Stimulated activated naive CD4-positive, alpha-beta T cell (primary cell): ENCODE measurements at places on chromosomes 4 and X.

DNA sequence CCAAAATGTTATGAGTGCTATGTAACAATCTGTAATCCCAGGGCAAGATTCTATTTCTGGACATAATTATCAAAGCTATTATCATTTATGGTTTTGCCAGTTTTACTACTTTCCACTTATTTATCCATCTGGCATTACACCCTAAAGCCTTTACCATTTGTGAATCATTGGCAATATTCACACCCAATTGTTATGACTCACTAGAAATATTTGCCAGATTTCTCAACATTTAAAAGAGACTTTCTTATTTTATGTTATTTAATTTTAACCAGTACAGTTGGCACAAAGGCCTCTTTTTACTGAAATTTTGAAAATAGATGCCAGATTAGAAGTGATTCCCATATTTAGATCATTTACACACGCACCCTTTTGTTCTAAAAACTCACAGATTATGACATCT is 242.7 kb upstream of the WDFY3 start:
- no peak for DNase-seq

DNA sequence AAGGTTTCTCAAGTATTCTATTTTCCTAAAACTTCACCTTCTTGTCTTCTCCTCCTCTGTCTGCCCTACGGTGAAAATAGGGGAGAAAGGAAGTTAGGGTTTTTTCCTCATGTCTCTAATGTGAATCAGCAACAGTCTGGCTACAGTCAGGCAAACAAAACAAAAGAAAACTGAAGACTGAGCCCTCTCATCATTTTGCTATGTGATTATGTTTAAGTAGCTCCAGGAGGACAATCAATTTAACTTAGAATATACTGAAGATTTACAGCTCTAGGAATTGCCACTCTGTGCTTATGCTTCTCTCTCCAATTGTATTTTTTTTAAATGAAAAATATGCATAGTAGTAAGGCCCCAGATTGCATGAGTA is 316.2 kb downstream of the GPAT3 start:
- DNase-seq: no peak

DNA sequence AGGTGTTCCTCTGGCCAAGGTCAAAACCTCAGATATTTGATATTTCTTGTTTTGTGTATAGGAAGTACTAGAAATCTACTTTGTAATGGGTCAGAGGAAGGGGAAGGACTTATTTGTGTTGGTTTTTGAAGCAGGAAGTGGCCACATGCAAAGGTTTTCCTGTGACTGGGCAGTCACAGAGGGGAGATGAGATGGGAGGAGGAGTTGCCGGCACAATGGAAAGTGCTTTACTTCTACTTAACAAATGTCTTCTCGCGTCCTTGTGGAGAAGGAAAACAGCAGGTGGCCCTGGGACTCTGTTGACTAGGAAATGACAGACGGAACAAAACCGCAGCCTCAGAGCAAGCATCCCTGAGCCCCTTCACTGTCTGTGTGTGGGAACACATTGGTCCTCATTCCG is 46.6 kb downstream of the SHROOM2 start:
- no peak for DNase-seq

DNA sequence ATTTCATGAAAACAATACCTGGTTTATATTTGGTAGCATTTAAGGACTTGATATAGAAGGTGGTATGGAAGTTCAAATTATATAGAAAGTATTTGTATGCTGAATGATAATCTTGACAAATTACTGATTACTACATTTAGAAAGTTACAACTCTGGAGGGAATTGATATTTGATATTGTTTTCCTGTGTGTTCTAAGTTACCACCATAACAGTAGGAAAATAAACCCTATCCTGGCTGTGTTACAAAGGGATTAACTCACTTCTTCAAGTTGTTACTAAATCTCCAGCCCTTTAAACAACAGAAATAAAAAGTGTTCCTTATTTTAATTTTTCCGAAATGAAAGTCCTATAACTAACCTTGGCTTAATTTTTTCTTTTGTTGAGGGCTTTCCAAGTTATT is 36.6 kb downstream of the FHL1 start:
- DNase-seq: no peak

DNA sequence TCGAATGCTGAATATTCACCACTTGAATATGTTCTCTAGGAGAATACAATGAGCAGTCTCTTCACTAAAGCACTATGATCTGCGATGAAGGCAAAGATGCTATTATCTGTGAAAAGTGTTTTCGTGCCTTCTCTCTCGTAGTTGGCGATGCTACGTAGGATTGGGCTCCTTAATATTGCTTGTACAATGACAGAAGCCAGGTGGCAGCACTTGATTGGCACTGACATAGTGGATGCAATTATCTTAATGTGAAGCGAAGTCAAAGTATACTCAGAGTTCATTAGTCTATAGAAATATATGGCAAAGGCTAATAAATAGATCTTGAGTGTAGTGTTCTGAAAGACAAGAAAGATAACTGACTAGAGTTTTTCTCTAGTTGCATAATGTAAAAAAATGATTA is 1135.7 kb upstream of the AGA start:
- DNase-seq: no peak

DNA sequence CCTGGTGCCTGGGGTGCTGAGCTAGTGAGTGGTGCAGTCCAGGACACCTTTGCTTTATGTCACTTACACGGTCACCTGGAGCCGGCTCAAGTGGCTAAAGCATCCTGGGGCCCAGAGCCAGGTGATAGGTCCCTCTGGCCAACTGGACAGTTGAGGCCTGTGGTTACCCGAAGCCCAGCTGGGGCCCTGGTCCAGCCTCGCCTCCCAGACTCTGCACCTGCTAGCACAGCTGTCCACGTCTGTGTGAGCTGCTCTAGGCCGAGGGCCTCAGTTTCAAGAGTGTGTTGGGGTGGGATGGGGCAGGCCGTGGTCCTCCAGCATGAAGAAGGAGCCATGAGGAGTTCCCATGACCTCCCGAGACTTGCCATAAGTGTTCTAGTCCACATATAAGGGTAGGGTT is 7.7 kb upstream of the ADD1 start:
- DNase-seq: no peak

DNA sequence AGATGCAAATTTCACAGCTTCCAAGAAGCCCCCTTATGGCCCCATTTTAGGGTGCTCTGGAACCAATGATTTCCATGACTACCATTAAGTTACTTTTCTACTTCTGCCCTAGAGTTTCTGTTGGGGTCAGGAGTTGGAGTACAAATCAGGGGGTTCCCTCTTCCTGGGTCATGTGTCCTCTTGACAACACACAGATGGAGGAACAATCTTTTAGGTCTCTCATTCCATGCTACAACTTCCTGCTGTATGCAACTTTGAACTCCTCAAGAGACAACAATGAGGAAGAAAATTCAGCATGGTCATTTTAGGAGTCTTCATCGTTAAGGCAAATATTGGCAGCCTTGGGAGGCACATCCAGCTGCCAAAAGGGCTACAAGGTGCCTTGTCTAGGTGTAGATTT is 79.7 kb downstream of the SEL1L3 start:
- no peak for DNase-seq

DNA sequence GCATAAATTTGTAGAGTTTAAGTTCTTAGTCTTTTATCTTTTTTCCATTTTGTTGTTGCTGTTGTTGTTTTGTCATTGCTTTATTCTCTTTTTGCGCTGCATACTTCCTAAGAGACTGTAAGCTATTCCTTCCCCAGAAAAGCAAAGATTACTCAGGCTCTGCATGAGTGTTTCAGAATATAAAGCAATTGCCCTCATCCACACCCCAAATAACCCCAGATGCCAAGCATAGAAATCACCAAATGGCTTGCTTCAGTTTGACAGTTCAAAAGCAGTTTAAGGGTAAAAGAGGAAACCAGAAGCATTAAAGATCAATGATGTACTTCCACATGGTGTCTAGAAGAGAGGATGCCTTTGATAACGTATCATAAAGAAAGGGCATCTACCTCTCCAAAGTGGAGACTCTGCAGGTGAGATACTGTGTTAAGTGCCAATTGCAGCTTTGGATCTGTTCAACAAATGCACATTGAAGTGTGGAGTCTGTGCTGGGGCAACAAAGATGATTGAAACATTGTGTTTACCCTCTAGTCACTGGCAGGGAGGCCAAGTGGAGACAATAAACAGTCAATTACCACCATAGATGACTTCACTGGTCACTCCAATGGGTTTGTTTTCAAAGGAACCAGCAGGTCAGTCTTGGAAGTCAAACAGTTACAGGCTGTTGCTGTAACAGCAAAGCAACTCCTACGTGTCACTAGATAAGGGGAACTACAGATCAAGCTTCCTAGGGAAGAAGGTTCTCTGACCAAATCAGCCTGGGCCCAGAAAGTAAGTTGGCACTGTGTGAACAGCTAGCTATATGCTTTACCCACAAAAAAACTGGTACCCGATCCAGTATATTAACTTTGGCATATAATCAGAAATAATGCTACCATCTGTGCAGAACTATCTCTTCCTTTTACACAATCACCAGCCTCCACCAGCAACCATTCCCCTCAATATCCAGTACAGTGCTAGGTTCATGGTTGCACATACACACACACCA is 40.6 kb upstream of the IL21 start:
- DNase-seq: peak; percentile 11

DNA sequence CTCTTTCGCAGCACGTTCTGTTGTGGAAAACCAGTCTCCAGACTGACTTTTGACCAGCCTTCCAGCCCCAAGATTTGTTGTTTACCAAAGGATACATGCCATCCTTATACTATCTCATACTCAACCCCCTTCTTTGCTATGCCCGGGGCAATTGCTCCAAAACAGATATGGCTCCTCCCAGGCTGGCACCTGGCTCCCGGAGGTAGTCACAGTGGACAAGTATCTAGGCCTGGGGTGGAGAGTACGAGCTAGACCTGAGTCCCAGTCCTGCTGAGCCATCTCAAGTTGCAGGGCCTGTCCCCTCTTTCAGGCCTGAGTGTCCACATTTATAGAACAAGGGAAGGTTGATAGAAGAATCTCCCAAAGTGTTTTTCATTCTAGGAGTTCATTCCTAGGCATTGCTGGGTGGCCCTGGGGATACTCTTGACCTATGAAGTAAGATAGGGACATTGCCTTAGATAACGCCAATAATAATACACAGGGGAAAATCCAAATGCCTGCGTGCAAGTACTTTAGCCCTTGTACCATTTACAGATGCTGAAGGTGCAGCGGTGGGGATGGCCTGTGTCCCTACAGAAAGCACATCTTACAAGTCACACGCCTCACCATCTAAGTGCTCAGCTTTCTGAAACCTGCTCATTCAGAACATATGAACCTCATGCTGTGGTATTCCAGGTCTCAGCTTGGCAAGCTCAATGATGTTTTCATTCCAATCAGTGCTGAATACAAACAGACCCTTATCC is 136.7 kb upstream of the MAMLD1 start:
- no peak for DNase-seq

DNA sequence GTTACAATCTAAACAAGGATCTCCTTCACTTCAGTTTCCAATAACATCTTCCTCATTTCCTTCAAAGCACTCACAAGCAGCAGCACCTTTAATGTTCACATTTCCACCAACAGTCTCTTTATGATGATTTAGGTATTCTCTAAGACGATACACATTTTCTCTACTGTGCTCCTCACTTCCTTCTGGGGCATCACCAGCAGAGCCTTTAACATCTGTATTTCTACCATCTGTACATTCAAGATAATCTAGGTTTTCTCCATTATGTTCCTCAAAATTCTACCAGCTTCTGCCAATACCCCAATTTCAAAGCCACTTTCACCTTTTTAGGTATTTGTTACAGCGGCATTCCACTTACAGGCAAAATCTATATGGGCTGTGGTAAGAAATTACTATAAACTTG is 80.6 kb downstream of the FBXW7 start:
- no peak for DNase-seq

GRCh38 chr4:11198516-11199305 is 230.0 kb downstream of the HS3ST1 start:
- DNase-seq: no peak

- DNase-seq: no peak
Measured at GRCh38 chrX:80879916-80880315, 70.2 kb upstream of the BRWD3 start.

DNA sequence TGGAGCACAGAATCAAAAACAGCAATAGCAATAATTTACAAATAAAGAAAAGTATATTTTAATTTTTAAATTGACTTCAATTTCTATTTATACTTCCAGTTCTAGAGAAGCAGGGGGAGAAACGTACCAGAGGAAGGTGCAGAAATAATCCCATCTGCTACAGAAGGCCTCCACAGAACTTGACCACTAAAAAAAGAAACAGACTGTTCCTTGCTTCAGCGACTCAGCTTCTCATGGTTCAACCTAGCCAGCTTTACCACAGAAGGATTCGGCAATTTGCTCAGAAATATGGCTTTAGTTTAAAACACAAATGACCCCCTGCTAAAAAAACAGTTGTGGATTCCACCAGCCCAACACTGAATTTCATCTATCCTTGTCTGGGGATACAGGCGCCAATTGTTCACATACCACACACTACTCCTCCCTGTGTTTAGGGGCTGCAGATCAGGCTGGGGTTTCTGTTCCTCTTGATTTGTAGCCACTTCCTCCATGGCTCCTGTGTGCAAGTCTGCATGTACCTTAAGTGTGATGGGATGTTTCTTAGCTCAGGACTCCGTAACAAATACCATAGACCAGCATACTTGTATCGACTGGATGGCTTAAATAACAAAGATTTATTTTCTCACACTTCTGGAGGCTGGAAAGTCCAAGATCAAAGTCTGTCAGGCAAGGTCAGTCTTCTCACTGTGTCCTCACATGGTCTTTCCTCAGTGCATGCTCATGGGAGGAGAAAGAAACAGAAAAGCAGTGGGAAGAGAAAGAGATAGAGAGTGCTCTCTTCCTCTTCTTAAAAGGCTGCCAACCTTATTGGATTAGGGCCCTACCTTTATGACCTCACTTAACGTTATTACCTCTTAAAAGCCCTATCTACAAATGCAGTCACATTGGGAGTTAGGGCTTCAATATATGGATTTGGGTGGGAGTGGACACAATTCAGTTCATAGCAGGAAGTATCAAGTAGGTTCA is 79.1 kb downstream of the AMOT start:
- no peak for DNase-seq

- DNase-seq: no peak
Measured at GRCh38 chr4:18536428-18536827, 514.9 kb upstream of the LCORL start.

DNA sequence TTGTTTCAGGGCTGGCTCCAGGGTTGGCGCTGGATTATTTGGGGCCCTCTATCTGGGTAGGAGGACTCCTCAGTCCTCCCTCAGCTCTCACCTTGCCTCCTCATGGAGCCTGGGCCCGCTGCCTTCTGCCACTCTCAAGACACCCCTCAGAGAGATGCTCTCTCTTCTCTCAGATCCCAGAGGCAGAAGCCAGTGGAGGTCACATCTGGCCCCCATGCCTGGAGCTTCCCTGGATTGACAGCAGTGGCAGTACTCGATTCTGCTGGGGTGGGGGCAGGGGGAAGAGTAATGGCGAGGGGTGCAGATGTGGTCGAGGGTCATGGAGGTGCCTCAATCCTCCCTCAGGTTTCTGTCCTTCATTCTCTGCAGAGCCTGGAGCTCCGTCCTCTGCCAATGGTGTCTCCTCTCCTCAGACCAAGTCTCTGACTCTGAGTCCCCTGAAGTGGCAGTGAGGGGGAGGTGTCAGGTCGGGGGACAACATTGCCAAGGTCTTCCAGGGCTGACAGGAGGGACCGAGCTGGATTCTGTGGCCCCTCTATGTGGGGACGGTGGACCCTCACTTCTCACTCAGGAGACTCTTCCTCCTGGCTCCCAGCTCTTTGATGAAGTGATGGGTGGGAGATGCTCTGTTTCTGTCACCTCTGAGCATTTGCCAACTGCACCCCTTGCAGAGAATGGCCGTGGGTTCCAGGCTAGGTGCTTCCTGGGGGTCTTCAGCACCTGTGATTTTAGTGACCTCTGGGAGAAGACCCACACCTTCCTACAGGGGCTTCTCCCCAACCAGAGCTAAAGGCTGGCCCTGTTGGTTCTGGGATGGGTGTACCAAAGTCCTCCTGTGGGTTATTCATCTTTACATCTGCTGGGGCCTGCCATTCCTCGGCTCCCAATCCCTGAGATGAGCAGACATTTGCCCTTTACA is 10.9 kb upstream of the HSFX1 start:
- DNase-seq: no peak
